ENCODE measurements at places on chromosomes 7 and 10.

- DNase-seq = no peak
These were observed 12.0 kb downstream of the ZNF800 start for GRCh38 chr7:127380479-127380878.

GRCh38 chr7:108291152-108291508, 161.0 kb upstream of the LAMB4 start:
- no peak for DNase-seq

- no peak for DNase-seq
These were observed 63.5 kb downstream of the LGI1 start for GRCh38 chr10:93821051-93821772.

- no peak for DNase-seq
These were observed 2.4 kb upstream of the ARID5B start for GRCh38 chr10:61899069-61899531.

GRCh38 chr7:97506728-97507127, 225.2 kb upstream of the TAC1 start:
- no peak for DNase-seq

DNA sequence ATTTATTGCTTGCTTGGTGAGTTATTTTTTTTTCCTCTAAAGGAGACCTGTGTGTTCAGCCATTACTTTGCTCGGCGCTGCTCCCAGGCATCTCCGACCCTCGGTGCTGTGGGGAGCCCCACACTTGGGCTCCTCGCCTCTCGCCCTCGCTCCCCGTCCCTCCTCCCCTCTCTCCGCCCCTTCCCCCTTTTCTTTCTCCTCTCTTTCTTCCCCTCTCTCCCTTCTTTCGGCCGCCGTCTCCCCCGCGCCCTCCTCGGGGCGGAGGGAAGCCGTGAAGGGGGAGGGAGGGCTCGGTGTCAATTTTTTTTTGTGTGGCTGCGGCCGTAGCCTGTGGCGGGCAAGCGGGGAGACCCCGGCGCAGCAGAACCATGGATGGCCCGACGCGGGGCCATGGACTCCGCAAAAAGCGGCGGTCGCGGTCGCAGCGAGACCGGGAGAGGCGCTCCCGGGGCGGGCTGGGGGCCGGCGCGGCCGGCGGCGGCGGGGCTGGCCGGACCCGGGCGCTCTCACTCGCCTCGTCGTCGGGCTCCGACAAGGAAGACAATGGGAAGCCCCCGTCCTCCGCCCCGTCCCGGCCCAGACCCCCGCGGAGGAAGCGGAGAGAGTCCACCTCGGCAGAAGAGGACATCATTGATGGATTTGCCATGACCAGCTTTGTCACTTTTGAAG, 1.1 kb downstream of the AUTS2 start:
- no peak for DNase-seq

DNA sequence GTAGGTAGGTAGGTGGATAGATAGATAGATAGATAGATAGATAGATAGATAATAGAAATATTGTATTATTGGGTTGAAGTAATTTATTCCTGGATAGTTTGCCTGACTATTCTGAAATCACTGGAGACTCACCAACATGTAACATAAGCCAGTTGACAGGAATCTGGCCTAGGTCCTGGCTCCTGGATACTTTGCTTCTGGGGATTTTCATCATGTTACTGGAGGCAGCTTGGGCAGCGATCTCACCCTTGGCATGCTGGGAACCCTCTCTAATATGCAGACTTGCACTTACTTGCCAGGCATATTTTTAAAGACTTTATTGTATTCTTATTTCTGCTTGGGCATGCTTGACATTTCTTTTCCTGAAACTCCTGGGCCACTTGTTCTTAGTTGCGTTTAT, 709.1 kb upstream of the FZD8 start:
- DNase-seq = no peak

DNA sequence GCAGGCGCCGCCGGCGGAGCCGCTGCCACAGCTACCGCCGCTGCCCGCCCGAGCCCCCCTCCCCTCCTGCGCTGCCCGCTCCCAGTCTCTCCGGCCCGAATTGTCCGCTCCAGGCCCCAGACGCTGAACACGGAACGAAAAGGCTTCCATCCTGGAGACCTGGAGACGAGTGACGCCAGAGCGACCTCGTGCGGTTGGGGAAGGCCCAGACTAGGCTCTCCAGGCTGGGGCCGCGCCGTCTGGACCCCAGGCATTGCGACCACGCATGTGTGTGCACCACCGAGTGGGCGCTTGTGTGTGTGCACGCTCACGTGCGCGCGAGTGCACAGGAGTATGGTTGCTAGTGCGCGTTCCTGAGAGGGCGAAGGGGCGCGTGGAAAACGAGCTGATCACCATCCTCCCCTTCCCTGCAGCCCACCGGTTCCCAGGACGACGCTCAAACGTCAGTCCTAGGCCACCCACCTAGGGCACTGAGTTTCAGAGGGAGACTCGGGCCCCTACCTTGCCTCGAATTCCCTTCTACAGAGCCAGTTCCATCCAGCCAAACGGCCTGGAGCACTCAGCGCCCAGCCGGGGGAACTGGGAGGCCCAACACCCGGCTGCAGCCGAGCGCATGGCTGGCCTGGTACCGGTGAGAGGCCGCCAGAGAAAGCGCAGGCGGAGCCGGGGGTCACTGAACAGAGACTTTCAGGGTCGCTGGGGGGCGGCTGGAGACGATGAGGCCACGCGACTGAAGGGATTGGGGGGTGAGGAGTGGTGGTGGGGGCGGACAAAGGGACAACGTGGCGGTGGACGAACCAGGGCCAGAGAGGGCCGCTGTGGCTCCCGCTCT, 11.6 kb downstream of the LBX1 start:
- no peak for DNase-seq

- no peak for DNase-seq
These were observed 107.8 kb downstream of the HECW1 start for GRCh38 chr7:43220250-43220649.

DNA sequence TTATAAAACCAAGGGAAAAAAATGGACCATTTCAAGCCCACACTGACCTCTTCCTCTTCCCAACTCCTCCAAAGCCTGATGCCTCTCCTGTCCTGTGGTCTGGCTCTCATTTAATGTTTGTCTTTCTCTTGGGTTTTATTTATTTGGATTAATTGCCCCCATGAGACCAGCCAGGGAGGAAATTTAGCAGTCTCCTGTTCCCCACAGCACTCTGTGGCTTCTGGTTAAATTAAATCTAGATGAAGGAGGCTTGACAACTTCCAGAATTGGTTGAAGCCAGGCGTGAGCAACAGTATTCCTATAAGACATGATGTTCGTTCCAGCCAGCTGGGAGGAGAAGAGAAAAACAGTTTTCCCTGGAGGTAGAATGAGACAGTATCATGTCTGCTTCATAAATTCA, 15.1 kb upstream of the PRLHR start:
- no peak for DNase-seq

GRCh38 chr10:77036993-77037734, 600.4 kb downstream of the KCNMA1 start:
- DNase-seq = no peak

- DNase-seq = no peak
These were observed 185.3 kb upstream of the PCLO start for GRCh38 chr7:83347945-83348444.

GRCh38 chr10:78597796-78598555, 470.8 kb upstream of the ZMIZ1 start:
- DNase-seq = no peak

DNA sequence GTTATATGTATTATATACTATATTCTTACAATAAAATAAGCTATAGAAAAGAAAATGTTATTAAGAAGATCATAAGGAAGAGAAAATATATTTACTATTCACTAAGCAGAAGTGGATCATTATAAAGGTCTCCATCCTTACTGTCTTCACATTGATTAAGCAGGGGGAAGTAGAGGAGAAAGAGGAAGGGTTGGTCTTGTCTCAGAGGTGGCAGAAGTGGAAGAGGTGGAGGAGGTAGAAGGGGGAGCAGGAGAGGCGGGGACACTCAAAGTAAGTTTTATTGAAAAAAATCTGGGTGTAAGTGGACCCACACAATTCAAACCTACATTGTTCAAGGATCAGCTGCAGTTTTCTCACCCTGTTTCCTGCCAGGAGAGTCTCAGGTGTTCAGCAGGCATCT, 28.9 kb upstream of the ERCC6 start:
- DNase-seq = no peak

GRCh38 chr7:131021902-131022301, 287.9 kb upstream of the KLF14 start:
- DNase-seq = no peak

DNA sequence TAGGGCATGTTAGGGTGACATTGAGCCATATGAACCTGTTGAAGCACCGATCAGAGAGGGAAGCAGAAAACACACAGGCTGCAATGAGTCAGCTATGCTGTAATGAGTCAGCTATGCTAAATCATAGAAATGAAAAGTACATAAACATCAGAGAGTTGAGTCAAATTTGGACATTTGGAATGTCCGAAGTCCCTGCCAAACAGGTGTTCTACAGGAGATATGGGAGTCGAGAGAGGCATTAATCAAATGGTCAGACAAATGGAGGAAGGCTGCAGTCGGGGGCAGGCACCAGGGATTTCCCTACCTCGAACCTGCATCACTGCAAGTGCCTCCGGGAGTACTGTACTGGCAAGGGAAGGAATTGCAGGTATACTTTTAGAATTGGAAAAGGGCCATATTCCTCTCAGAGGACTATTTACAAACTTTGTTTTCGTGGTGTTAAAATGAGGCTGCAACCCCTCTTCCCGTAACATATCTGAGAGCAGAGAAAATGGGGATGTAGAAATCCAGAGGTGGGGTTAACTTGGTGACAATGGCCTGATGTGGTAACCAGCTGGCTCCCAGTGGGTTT, 8.8 kb upstream of the ZC3HAV1 start:
- DNase-seq = no peak

GRCh38 chr7:155667241-155667829, 22.9 kb downstream of the RBM33 start:
- no peak for DNase-seq

DNA sequence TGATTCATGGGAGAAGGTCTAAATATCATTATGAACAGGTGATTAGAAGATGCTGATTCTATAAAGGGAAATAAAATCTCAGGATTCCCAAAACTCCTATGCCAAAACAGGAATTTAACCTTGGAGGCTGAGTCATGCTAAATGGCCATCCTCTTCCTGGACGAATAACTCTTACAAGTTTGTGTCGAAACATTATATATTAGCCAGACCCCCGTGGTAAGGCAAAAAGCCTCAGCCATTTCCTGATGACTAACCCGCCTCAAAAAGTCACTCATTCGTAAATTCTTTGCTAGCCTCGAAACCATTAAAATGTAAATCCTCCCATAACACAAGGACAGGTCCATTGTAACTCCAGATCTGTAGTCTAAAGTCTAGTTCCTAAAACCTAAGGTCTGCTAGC, 32.0 kb downstream of the CUL2 start:
- DNase-seq = no peak

DNA sequence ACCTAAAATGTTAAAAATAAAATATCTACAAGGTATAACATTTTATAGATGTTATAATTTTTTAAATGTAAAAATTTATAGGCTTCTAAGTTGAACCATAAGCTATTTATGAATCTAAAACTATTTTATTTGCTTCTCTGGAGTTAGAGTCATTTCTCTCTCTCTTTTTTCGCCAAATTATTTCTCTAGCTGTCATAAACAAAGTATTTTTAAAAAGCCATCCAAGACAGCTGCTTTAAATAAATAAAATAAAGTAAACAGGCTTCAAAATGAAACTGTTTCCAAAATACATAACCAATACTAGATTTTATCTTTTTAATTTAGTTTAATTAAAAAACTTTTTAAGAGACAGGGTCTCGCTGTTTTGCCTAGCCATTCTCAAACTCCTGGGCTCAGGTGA, 12.4 kb upstream of the IL15RA start:
- no peak for DNase-seq

GRCh38 chr10:26221541-26221940, 5.0 kb downstream of the GAD2 start:
- DNase-seq = no peak

DNA sequence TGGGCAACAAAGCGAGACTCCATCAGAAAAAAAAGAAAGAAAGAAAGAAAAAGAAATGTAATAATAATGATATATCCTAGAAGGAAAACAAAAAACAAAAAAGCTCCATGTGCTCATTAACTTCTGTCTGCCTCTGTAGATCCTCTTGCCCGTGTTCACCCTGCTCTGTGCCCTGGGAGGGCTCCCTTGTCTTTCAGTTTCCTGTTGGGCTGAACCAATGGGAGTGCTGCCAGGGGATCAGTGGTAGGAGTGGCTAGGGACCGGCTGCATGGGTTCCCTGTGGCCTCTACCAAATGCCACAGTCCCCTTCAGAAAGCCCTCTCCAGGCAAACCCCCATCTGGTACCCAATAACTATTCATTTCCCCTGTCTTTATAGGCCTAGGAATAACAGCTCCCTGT, 51.8 kb upstream of the PARD3 start:
- no peak for DNase-seq

DNA sequence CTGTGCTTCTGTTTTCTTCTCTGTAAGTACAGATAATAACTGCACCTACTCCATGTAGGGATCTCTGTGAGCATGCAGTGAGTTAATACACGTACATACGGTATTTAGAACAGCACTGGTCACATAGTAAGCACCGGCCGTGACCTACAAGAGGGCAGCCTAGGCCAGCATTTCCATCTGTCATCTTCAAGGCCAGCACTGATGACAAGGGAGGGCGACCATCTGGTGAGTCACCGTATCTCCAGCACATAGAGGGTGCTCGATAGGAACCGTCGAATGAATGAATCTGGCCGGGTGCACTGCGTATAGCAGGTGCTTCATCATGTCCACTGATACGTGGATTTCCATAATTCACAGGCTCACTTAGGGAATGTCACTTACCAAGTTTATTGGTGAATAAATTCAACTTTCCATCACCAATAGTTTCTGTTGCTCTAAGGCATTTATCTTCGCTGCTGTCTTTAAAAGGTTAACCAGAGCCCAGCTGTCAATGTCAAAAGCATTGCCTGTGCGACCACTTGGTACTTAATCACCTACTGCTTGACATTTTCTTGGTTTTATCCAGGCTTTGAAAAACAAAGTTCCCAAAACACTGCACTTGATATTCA, 8.3 kb downstream of the NOD1 start:
- DNase-seq = no peak

DNA sequence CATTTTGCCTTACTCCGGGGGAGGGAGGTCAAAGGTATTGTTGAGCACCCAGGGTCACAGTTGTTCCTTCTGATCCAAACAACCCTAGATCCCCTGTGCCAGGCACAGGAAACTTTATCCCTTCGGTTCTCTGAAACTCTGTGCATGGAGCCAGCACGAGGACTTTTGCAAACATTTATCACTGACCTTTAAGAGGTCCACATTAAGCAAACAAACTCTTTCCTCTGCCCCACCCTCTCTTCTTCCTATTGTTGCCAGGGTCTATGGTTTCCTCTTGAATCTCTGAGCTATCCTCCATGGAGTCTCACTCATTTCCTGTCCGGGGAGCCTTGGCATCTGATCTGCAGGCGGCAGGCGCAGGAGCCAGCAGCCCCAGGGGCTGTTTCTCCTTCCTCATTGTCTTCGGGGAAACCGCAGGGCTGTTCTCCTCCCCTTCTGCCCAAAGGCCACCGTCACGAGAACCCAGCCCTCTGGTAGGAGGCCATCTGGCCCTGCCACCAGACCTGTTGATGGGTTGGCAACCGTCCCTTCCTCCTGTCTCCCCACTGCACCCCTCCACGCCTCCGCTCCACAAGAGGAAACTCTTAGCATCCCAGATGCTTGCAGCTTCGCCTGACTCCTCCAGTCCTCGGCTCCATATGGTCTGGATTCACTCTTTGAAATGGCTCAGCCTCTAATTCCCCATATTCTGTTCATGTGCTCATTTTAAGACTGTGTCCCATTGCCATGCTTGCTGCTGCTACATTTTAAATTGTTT, 327.3 kb upstream of the NRP1 start:
- no peak for DNase-seq

Data from stimulated activated CD8-positive, alpha-beta memory T cell treated with anti-CD3 and anti-CD28 coated beads, Interleukin-4, amount 100 ng/mL, for 24 hours (primary cell).